ENCODE measurements at places on chromosomes 12 and 14. TPM values are rescaled to one million over a fixed set of nuclear protein-coding genes. Genes with fewer than 3 reads are reported as not detected.

NELL2 gene
- 38.8 TPM for total RNA-seq

KLHL28 gene
- 6.2 TPM for total RNA-seq

MYO1A gene
- 0.24 TPM for total RNA-seq

GPD1 gene
- total RNA-seq, result not detected

AICDA gene
- not detected for total RNA-seq

POP5 gene
- 52.6 TPM for total RNA-seq

LIN7A gene
- 11.9 TPM for total RNA-seq

SSTR1 gene
- total RNA-seq, result 10.8 TPM

OR4E2 gene
- not detected for total RNA-seq

KRT83 gene
- total RNA-seq, result 0.10 TPM

ARF6 gene
- total RNA-seq, result 38.6 TPM

AVPR1A gene
- total RNA-seq, result not detected

ETFBKMT gene
- total RNA-seq, result 0.78 TPM

MGST1 gene
- total RNA-seq, result 120 TPM

DNA sequence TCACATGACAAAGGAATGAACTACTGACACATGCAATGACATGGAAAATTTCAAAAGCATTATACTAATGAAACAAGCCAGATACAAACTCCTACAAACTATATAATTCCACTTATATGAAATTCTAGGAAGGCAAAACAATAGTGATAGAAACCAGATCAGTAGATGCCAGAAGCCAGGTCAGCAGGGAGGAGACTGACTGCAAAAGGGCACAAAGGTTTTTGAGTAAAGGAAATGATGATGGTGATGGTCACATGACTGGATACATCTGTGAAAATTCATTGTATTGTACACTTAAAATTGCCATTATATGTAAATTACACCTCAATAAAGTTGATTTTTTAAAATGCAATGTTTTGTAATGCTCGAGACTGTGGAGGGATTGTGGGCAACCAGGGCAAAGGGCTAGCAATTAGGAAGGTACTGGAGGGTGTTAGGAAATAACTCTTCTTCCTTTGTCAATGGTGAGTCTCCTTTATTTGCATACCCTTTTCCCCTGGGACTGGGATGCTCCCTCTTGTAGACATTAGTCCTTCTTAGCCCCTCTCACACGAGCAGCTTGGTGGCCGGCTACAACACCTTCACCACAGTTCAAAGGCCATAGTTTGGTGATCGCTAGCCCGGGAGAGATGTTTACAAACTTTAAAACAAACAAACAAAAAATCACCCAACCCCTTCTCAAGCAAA, 6.7 kb upstream of the PRPF40B start:
- peak; percentile 31 for DNase-seq

GRCh38 chr12:113271853-113272561, 50.7 kb downstream of the TPCN1 start:
- peak; percentile 61 for DNase-seq

DNA sequence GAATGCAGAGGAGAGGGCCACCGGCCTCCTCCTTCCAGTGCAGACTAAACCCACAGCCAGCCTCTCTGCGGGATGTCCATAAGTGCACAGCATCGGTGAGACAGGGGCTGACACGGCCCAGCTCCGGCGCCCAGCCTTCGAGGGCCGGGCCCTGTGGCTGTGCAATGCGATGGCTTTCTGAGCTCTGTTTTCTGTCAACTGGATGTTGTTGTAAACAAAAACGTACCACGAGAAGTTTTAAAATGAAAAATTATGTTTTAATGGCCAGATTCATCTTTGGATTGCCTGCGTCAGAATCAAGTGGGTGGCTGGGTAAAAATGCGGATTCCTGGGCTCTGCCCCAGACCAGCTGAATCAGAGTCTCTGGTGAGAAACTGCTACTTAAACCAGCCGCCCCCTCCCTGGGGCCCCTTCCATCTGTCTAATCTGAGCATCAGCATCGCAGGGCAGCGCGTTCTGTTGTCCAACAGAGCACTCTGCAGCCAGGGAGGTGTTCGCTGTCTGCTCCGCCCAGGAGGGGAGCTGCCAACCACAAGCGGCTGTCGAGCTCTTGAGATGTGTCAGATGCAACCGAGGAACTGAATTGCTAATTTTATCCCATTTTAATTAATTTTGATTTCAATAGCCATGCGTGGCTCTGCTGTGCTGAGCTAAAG, 133.4 kb downstream of the RFLNA start:
- DNase-seq, result no peak

DNA sequence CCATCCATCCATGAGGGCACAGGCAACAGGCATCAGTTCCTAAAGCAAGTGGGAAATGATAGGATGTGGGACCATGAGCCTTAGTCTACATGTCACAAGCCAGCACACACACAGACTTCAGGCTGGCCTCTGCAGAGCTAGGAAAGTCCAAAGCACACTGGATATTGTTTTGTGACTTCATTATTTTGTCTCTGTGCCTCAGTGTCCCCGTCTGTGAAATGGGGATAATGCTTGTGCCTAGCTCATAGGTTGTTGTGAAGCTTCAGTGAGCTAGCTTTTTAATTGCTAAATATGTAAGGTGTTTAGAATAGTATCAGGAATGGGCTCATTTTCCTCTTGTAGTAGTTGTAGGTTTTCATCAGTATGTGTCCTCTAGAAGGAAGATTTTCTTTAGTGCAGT, 27.0 kb upstream of the PLEK2 start:
- no peak for DNase-seq

DNA sequence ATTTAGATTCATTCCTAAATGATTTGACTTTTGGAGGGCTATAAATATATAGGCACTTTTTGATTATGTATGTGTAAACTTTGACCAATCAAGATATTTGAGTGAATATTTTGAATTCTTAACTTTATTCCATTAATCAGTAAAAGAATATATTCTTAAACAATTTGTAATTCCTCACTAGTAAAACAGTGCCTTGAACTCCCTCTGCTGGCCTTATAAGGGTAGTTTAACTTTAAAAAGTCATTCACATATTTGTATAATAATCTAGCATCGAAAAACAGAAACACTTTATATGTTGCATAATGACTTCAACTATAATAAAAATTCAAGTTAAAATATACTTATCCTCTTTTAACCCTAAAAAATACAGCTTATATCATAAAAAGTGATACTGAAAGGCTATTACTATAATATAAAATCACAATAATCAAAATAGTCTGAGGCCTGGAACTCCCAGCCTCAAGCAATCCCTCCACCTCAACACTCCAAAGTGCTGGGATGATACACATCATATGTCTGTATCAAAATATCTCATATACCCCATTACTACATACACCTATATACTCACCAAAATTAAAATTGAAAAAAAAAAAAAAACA, 31.2 kb downstream of the CCDC59 start:
- DNase-seq, result no peak

DNA sequence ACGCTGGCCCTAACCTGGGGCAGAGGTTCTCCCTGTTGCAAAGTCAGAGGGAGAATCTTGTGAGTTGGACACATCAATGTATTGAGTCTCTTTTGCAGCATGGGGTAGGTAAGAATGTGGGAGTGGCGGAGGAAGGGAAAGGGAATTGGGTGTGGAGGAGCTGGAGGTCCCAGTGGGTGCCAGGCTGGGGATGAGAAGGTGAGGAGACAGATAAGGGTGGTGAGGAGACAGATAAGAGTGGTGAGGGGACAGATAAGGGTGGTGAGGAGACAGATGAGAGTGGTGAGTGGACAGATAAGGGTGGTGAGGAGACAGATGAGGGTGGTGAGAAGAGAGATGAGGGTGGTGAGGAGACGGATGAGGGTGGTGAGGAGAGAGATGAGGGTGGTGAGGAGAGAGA, 72.9 kb upstream of the SFSWAP start:
- peak; percentile 34 for DNase-seq

- DNase-seq, result no peak
Observed at GRCh38 chr14:90087433-90087832, 25.6 kb downstream of the KCNK13 start.

DNA sequence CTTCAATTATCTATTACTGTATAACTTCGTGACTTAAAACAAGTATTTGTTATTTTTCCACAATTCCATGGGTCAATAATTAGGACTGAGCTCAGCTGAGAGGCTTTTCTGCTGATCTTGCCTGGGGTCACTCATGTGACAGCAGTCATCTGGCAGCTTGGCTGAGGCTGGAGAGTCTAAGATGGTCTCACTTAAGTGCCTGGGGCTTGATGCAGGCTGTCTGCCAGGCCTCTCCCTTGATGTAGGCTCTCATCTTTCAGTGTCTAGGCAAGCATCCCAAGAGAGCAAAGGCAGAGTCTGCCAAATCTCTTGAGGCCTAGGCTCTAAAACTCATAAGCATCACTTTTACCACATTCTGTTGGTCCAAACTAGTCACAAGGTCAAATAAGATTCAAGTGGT, 93.2 kb downstream of the NKX2-1 start:
- DNase-seq, result no peak

- DNase-seq, result no peak
Observed at GRCh38 chr14:43145361-43145760, 1361.7 kb downstream of the FSCB start.

- no peak for DNase-seq
Observed at GRCh38 chr12:91417650-91418049, 235.0 kb upstream of the DCN start.

- no peak for DNase-seq
Observed at GRCh38 chr12:120795441-120796178, 70.0 kb downstream of the ACADS start.

DNA sequence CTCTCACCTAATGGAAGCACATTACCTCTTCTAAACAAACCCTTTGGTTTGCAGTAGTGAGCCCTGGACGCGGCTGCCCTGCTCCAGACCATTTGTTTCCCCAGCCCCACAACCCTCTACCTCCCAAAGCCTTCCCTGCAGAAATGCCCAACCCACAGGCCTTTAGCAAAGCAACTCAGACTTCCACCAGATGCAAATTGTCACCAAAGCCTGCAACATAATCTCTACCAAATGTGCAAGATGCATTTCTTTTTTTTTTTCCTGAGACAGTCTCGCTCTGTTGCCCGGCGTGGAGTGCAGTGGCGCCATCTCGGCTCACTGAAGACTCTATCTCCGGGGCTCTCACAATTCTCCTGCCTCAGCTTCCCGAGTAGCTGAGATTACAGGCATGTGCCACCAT, 56.2 kb downstream of the VWF start:
- DNase-seq, result no peak

DNA sequence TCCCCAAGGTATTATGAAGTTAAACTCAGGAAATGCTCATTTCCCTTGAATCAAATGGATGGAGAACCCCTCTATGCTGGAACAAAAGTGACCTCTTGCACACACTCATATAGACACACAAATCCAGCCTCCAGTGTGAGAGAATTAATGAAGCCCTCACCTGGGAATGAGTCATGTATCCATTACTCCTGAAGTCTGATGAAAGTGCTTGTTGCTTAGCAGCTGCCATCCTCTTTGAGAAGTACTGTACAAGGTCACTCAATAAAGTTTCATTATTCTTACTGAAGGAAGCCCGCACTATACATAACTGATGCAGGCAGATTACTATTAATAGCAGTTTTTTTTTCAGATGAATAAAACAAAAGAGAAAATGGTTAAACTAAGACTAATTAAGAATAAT, 102.3 kb downstream of the RERG start:
- DNase-seq, result no peak

- DNase-seq, result no peak
Observed at GRCh38 chr14:68891851-68892660, 87.0 kb downstream of the ACTN1 start.

- peak; percentile 89 for DNase-seq
Observed at GRCh38 chr12:132243596-132244310, 85.6 kb downstream of the GALNT9 start.

DNA sequence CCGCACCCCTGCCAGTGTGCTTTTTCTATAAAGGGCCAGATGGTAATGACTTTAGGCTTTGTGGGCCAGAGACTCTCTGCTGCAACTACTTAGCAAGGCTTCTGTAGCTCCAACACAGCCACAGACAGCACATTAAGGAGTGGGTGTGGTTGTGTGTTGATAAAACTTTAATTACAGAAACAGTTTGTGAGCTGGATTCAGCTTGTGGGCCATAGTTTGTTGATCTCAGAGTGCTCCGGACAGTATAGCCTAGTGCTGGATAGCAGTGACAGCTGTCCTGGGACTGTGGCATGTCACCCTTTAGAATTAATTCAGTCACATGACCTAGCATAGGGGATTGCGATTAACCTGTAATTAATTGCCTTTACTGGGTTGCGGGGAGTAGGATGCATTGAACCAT, 109.7 kb downstream of the ZNF664 start:
- no peak for DNase-seq

DNA sequence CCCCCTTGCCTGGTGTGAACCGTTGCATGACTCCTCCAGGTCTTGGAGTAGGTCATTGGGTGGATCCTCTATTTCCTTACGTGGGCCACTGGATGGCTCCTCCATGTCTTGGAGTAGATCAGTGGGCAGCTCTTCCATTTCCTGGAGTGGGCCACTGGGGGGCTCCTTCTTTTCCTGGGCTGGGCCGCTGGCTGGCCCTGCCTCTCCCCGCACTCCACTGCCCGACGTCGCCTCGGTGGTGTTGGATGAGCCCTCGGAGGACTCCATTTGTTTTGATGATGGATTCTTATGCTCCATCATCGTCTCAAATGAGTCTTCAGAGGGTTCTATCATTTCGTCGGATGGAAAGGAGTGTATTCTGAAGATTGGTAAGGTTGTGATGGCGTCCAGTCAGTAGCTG, 19.1 kb downstream of the RTL1 start:
- no peak for DNase-seq

GRCh38 chr12:84954415-84954814, 41.8 kb upstream of the SLC6A15 start:
- DNase-seq, result no peak

DNA sequence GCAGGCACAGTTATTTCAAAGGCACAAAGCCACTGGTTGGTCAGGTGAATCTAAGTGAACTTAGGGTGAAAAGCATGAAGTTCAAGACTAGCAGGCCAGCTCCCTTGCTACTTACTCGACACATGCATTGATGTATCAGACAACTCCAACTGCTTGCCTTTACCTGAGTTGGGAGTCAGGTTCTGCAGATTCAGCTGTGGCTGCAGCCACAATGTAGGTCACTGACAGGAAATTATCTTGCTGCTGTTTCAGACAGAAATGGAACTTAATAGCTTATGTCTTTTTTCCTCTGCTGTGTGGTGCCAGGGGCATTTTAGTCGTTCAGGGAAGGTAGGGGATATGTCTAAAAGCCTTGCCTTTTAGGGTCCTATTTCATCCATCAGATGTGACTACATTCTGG, 125.6 kb upstream of the RPH3A start:
- DNase-seq, result no peak

DNA sequence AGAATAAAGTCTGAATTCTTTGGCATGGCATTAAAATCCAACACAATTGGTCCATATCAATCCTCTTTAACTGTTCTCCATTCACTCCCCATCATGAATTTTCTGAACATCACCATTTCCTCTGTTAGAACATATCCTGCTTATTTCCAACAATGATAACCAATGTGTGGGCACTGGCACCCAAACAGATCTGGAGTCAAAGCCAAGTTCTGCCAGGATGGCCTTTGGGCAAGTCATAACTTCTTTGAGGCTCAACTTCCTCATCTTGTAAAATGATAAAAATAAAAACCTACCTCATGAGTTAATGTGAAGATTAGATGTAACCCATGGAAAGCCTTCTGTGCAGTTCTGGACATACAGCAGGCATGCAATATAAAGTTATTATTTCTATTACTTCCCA, 12.5 kb downstream of the PAWR start:
- DNase-seq, result no peak

Data from H7 (cell line).